Memory B cell (primary cell): ENCODE measurements at places on chromosomes 1 and 21.

DNA sequence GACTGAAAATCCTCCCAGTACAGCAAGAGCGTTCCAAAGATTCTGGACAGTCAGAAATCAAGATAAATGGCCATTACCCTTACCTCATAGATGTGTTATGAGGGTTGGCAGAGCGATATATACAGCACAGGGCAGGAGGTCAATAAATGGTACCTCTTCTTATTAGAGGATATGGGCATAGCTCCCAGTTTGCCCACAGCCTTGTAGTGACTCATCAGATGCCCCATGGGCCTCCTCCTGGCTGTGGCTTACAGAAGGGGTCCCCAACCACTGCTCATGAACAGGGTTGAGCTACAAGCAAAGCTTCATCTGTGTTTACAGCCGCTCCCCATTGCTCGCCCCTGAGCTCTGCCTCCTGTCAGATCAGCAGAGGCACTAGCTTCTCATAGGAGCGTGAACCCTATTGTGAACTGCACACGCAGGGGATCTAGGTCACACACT lies 7.3 kb upstream of the IFNGR2 start:
- DNase-seq: no peak

GRCh38 chr1:117757668-117758067 lies 151.8 kb downstream of the TENT5C start:
- DNase-seq: no peak

DNA sequence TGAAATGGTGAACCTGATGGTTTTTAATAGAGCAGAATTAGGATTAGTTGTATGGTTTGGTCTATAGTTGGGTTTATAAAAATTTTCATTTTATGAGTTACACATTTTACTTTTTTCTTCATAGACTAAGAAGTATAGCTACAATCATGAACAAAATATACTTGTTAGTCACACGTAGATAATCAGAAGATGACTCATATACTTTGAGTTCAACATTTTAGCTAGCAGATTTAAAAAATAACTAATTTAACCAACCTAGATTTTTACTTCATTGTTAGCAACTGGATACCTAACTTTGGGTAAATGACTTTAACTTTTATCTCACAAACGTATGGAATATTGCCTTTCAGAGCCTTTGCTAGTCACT lies 27.9 kb downstream of the MORC3 start:
- no peak for DNase-seq

DNA sequence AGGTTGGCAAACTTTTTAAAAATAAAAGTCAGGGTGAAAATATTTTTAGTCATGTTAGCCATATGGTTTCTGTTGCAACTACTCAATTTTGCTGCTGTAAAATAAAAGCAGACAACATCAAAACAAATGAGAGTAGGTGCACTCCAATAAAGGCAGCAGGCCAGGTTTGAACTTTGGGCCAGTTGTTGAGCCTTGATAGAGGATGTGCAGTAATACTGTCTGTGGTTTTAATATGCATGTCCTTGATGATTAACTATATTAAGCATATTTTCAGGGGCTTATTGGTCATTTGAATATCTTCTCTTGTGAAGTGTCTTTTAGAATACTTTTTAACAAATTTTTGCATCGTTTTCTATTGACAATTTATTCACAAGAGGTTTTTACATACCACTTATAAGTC lies 1399.9 kb upstream of the B3GALT2 start:
- no peak for DNase-seq
